ENCODE measurements at places on chromosomes 16 and 17.

DNA sequence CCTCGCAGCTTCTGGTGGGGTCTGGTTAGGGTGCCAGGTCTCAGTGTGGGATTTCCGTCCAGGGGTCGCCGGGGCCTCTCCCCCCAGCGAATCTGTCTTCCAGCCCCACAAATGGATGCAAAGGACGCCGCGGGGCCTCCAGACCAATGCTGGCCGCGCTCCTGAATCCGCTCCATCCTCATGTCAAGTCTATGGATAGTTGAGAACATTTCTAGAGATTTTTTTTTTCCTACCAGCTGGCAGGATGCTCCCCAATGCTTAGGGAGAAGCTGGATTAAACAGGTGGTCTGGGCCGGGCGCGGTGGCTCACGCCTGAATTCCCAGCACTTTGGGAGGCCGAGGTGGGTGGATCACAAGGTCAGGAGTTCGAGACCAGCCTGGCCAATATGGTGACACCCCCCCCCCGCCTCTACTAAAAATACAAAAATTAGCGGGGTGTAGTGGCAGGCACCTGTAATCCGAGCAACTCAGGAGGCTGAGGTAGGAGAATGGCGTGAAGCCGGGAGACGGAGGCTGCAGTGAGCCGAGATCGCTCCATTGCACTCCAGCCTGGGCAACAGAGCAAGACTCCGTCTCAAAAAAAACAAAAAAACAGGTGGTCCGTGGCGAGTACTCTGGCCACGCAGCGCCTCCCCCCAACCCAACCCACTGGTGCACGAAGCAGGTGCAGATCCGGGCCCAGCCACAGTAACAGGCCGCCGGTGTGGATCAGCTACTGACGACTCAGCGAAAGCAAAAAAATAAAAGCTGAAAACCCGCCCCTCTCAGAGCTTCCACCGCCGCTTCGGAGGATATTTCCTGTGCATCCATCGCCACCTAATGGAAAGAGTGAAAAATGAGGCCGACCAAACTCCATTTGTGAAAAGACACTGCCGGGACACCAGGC lies 1.1 kb upstream of the NXN start:
- peak; percentile 70 for DNase-seq

GRCh38 chr16:1144476-1145382 lies 8.2 kb upstream of the CACNA1H start:
- DNase-seq = no peak

DNA sequence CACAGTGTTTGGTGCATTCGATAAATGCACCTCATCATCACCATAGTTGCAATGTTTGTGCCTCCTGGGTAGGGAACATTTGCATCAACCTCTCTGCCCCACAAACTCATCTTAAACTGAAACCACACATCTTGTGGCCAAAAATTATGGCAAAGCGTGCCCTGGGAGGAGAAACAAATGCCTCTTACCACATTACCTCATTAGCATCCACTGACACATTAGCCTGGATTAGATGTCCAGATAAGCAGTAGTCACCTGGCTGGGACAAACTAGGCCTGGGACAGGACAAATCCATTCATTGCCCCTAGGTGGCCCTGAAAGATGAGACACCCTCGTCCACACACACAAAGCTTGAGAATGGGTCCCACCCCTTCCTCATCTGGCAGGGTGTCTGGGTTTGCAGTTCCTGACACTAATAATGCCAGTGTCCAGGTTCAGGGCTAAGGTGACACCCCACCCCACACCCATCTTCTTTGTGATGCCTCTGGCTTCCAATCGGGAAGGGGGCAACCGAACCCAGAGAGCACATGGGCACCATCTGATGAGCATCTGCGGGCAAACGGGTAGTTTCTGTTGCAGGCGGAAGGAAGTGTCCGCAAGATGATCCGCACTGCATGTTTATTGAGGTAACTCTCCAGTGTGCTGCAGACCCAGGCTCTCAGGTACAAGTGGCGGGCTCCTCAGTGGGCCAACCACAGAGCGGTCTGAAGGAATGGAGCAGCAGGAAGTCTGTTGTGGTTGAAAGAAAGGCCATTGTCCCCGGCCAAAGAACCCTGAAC lies 8.6 kb downstream of the XYLT1 start:
- no peak for DNase-seq

- DNase-seq = peak; percentile 52
Observed at GRCh38 chr16:57600048-57600835, 28.2 kb upstream of the ADGRG1 start.

DNA sequence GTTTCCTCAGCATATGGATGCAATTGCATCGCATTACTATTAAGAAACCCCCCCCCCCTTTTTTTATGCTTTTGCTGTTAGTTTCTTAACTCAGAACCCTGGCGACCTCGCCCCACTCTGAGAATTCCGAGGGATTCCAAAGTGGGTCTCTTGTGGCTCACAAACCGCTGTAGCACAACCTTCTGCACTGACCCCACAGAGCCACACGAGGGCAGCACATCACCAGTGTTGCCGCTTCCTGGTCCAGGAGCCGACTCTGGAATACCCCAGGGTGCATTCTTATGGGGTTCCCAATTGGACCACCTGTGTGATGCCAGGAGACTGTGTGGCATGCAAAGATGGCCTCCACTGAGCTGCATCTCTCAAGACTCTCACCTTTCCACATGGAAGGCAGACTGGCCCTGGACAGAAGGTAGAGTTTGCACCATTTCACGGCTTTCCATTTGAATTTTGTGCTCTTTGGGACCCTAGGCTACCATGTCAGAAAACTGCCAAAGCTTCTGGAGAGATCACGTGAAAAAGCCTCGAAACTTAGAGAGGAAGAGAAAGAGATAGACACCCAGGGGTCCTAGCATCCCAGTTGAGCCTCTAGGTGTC lies 432.7 kb upstream of the ASIC2 start:
- DNase-seq = peak; percentile 47

DNA sequence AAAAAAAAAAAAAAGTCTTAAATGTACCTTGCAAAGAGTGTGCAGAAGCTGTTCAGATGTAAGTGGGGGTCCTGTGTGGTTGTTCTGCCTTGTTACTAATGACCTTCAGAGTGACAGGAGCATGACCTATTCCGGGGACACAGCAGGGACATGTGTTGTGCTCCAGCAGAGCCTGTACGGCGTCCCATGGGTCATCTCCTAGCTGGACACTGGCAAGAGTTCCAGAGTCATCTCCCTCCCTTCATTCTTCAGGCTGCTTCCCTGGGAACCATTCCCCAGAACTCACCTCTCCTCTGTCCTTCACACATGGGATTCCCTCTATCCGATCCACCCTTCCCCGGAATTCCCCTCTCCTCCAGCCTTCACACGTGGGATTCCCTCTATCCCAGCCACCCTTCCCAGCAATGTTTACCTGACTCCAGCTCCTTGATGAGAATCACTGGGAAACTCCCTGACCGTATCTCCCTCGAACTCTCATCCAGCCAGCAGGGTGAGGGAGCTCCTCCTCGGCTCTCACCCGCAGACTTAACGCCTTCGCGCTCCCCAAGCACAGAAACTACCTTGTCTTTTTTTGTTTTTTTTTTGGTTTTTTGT lies 85.8 kb downstream of the MRM3 start:
- DNase-seq = no peak

- no peak for DNase-seq
Observed at GRCh38 chr17:61404913-61405685, 5.5 kb downstream of the TBX2 start.

- DNase-seq = no peak
Observed at GRCh38 chr17:78878871-78879527, 24.0 kb downstream of the CEP295NL start.

- DNase-seq = no peak
Observed at GRCh38 chr16:75576384-75576811, 10.2 kb downstream of the GABARAPL2 start.

GRCh38 chr16:4239020-4239419 lies 2.9 kb downstream of the SRL start:
- DNase-seq = no peak

DNA sequence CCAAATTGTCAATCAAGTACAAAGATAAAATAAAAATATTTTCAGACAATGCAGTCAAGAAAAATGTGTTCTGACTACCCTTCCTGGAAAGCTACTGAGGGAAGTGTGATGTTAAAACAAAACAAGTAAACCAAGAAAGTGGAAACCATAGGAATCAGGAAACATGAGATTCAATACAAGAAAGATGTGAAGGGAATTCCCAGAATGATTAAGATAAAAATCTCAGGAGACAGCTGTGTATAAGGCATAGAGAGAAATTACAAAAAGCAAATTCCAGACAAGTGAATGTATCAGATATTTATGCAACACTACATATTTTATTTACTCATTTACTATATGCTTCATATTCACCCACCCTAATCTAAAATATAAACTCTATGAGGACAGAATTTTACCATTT lies 32.2 kb downstream of the TRIM37 start:
- DNase-seq = peak; percentile 26

DNA sequence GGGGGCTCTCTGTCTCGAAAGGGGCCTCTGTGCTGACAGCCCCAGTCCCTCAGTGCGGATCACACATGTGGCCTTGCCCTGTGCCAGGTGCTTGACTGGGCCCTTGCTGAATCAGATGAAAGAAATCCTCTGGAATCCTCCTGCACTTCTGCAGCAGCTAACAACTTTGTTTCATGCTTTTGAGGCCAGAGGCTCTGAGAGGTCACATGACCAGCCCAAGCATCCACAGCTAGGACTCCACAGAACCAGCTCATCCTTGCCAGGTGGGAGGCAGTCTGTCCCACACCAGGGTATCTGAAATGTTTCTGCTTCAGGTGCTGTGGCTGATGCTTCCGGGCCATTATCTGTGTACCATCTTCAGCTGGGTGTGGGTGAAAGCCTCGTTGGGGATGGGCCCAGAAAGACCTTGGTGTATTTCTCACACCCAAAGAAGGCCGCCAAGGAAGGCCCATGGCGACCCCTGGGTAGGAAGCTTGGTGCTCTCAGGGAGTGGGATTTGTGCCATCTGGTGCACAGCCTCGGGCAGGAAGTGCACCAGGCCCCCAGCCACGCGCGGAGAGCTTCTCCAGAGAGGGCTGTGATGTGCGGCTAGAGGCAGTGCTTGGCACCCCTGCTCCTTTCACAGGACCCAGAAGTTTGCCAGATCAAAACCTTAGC lies 143.8 kb downstream of the CLEC16A start:
- DNase-seq = no peak

DNA sequence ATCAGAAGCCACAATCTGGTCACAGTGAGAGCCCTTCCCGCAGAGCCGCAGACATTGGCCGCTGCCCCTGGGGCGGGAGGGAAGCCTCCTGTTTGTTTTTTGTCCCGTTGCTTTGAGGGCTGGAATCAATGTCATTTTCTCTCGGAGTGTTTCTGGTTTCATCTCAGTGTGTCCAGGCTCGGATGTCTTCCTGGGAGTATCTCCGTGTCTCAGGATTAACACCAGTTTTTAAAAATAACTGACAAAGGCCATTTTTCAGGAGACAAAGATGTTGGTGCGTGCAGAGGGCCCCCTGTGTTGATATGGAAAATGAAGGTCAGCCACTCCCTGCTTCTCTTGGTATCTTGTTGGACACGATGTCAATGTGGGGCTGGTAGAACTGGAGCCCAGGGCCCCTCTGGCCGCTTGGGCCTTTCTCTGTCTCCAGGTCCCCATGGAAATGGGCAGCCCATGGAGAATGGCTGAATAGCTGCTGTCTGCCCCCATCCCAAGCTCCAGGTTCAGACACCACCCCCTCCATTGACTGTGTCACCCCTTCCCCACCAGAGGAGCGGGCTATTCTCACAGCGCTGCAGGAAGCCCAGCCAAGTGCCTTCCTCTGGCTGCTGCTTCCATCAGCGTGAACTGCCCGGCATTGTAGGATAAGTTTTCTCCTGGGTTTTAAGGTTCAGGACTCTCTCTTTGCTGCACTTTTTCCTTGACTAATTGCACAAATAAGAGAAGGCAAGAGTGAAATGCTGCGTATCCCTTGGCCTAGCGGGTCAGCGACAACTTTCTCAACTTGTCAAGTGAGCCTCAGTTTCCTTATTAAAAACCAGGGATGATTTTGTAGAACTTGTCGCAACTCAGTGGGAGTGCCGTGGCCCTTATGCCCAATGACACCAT lies 72.2 kb upstream of the METTL9 start:
- no peak for DNase-seq

DNA sequence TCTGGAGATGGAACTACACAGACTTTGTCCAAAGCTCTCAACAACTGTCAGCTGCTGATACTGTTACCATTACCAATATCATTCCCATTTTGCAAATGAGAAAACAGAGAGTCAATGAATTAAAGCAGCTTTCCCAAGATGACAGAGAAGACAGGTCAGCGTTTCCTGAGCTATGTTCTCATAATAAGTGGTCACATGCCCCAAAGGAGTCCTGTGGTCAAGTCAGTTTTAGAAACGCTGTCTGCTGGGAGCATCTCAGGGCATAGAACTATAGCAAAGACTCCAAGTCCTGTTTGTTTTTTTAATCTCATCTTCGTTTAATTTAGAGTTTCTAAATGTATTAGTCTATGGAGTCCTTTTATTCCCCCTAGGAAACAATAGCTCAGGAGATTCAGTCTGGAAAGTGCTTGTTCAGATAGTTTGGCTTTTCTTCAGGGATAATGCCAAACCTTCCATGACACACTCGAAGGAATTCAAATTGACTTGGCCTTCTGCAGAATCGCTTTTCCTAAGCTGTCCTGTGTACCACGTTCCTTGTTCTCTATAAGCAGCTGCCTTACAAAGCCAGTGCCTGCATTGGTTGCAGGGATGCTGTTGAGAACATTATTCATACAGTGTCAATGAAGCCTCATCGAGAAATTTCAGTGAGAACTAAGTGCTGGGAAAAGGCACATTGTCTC lies 12.1 kb downstream of the CCDC42 start:
- DNase-seq = peak; percentile 34

DNA sequence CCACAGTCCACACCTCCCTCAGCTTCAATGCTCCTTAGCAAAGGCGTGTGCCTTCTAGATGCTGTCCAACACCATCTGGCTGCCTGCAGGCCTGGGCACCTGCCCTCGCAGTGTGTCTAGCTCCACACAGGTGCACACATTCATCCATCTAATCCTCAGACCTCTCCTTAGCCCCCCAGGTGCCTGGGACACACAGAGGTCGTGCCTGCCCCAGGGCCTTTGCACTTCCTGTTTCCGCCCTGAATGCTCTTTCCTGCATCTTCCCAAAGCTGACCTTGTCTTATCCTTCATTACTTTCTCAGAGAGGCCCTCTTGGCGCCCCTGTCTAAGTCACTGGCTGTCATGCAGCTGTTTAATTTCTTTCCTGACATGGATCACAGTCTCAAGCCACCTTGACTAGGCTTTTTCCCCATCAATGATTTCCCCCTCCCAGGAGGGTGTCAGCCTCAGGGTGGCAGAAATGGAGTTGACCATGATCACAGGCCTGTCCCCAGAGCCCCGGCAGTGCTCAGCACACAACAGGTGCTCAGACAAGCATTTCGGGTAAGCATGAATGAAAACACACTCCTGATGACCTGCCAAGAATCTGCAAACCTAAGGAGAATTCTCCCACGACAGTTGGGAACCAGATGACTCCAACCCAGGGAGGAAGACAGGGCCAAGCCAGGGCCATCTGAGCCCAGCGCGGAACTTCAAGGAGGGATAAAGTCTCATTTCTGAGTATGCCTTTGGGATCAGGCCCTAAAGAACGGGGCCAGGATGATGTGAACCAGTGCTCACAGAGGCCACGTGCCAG lies 76.3 kb downstream of the LITAF start:
- DNase-seq = no peak

- no peak for DNase-seq
Observed at GRCh38 chr17:65820811-65821210, 259.4 kb upstream of the AXIN2 start.
